ENCODE measurements at places on chromosomes 3 and 15.

DNA sequence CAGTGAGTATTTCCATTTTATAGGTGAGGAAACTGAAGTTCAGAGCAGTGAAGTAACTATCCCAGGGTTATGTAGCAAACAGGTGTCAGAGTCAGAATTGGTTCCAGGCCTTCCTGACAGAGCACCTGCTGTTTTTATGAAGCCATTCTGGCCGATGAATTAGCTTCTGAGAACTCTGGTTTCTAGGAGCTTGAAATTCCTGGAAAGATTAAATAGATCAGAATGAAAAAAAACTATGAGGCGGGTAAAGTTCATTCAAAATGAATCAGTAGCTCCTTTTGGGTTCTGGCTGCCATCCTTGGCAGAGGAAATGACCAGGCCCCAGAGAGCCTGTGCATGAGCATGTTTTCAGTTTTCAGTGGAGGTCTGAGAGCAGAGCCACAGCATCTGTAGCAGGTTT is 59.3 kb upstream of the CFAP161 start:
- DNase-seq, result no peak

DNA sequence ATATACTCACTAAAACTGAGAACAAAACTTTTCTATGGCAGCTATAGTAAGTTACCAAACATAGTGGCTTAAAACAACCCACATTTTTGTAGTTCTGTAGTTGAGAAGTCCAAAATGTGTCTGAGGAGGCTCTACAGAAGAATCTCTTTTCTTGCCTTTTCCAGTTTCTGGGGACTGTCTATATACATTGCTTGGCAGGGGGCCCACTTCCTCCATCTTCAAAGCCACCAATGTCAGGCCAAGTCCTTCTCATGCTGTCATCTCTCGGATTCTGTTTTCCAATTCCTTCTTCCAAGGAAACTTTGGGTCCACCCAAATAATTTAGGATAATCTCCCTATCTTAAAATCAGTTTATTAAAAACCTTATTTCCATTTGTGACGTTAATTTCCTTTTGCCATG is 92.7 kb downstream of the DLG1 start:
- no peak for DNase-seq

DNA sequence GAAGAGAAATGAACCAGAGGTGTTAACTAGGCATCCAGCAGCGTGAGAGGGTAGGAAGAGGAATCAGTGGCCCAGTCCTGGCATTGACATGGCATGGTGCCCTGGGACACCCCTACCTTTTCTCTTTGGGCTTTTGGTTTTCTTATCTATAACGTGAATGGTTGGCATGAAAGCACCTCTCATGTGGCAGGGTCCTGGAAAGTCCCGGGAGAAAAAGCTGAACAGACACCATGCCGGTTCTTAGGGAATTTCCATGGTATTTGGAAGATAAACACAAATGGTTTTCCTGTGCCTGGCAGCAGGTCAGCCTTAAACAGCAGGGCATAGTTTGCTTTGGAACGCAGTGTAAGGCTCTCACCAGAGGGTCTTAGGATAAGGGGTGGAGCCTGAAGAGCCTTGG is 15.4 kb downstream of the ARNT2 start:
- no peak for DNase-seq

GRCh38 chr15:53034767-53035245 is 244.7 kb upstream of the ONECUT1 start:
- no peak for DNase-seq

DNA sequence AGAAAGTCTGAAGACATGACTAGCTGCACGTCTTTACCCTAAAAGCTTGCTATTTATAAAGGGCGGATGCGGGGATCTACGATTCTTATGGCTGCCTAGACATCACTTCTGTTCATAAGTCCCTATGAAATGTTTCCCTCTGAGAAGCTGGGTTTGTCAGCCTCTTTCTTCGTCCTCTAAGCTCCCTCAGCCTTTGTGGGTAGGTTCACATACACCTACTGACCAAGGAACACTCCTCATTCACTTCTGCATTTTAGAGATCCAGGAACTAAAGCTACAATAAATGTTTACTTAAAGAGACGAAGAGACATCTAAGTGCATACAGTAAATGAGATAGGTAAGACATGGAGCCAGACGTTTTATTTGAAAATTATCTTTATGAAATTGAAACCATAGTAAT is 16.7 kb upstream of the RAMAC start:
- no peak for DNase-seq

DNA sequence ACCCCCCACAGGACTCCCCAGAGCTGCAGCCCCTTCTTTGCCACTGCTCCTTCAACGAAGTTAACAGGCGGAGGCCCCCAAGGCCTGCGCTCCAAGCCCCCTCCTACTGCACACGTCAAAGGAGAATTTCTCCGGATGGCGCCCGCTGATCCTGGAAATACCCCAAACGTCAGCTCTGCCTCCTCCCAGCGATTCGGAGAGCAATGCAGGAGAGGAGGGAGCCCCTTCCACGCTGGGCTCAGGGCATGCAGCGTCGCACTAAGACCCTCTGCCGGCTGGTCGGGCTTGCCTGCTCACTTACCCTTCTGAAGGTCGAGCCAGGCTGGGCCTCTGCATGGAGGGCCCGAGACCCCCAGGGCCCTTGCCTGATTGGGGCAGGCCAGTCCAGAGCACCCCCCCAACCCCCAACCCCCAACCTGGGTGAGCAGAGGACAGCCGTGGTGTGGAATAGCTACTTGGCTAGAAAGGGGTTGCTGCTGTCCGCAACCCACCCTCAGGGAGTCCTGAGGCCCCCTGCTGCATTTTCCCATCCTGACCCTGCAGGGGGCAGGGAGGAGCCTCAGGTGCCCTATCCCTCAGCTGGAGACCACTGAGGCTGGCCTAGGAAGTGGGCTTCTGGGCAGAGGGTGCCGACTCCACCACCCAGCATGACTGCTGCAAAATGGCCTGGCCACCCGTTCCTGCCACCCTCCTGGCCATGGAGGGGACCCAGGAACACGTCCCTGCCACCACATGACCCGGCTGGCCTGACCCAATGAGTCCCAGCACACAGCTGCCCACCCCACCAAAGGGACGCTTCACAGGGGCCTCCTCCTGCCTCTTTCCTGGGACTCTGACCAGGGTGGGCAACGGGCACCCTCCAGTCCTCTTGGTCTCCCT is 976 bp downstream of the ATP2B2 start:
- DNase-seq, result no peak

Measured in HS-5 (cell line).